ENCODE measurements at places on chromosomes 7 and 10.
A peak's percentile ranks its signal among the peaks of the same experiment; 100 is the strongest.

- no peak for DNase-seq
Measured at GRCh38 chr7:6501586-6502564, 49.4 kb downstream of the GRID2IP start.

- no peak for DNase-seq
Measured at GRCh38 chr7:38448584-38449234, 175.3 kb upstream of the TARP start.

DNA sequence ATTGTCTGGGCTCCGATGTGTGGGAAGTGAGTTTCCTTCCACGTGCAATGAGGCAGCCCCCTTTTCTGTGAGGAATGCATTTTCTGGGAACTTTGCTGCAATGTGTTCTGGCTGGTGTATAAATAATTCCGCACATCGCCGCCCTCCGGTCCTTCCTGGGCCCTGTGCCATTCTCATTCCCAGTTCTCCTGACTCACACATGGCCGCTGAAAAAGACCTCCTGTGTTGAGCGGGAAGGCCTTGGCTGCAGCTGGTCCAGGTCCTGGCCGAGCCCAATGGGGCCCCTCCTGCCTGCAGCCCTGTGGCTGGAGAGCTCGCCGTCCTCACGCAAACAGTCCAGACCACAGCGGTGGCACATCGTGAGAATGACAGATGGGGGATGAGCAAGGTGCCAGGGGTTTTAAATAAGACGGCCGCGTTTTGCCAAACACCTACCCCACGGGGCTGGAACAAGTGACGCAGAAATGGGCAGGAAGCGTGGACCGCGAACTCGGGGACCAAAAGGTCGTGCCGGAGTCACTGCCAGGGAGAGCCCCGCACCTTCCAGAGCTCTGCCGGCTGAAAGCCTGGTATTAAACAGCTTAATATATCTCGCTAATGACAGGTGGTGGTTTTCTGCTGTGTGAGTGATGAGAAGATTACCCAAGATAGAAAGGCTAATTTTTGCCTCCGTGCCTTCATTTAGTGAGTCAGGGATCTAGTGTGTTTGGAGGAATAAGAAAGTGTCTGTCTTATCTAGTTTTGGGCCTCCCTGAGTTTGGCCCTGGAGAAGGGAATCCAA is 37.0 kb downstream of the FAM20C start:
- no peak for DNase-seq

- no peak for DNase-seq
Measured at GRCh38 chr10:45456233-45456632, 82.2 kb downstream of the ALOX5 start.

DNA sequence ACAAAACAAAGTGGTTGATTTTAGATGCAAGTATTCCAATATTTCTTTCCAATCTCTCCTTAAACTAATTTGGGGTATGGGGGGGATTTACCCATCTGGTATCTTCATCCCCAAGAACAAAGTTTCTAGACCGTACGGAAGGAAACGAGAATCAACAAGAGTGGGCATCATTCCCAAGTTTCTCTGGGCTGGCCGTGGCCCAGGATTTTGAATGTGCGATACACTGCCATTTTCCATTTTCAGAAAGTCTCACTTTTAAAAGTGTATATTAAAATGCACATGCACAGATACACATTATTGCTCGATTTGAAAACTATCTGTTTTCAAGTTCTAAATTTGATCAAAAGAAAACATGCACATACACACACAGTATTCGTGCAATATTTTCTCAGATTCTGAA is 234.5 kb downstream of the CHCHD3 start:
- no peak for DNase-seq

DNA sequence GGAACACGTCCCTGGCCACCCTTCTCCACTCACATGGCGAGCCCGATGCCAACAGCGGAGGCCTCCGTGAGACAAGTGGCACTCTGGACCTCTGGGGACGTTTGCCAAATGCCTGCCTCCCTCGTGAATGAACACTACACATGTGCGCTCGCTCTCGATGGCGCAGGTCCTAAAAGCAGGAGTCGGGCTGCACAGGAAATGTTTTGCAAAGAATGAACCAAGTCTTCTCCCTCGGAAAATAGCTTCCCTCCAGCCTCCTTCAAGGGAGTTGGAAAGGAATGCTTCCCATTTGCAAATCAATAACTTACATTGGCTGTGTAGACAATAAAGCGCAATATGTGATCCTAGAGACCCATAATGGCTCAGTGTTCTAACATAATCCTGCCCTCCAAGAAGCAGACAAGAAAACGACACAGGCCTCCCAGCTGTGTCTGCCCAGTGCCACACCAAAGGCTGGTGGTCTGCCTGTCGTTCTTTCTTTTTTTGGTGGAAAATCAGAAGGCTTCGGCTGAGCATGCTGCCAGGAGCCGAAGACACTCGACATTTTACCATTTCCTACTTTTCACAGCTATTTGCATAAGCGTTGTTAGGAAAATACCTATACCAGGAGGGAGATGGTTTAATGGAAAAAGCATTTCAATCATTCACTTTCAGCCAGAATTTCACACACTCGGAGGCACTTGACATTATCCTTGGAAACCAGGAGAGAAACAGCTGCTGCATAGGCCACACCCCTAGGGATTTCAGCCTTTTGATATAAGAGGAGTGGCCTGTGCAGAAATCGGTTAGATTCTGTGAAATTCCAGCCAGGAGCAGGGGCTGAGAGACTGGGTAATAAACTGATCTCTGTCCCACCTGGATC is 38.4 kb downstream of the ATXN7L1 start:
- DNase-seq = no peak

DNA sequence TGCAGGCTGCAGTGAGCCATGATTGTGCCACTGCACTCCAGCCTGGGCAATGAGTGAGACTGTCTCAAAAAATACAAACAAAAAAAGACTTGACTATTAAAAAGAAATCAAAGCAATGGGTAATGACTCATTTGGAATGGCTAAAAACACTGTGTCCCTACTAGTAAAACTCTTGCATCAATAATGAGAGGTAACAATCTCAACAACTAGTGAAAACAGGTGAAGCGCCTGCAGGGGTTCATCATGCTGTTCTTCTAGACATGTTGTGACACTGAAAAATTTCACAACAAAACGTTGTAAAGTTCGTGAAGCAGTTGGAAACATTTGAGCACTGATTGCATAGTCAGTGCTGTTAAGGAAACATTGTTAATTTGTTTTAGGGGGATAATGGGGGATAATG is 26.9 kb upstream of the SLC29A4 start:
- DNase-seq = no peak

DNA sequence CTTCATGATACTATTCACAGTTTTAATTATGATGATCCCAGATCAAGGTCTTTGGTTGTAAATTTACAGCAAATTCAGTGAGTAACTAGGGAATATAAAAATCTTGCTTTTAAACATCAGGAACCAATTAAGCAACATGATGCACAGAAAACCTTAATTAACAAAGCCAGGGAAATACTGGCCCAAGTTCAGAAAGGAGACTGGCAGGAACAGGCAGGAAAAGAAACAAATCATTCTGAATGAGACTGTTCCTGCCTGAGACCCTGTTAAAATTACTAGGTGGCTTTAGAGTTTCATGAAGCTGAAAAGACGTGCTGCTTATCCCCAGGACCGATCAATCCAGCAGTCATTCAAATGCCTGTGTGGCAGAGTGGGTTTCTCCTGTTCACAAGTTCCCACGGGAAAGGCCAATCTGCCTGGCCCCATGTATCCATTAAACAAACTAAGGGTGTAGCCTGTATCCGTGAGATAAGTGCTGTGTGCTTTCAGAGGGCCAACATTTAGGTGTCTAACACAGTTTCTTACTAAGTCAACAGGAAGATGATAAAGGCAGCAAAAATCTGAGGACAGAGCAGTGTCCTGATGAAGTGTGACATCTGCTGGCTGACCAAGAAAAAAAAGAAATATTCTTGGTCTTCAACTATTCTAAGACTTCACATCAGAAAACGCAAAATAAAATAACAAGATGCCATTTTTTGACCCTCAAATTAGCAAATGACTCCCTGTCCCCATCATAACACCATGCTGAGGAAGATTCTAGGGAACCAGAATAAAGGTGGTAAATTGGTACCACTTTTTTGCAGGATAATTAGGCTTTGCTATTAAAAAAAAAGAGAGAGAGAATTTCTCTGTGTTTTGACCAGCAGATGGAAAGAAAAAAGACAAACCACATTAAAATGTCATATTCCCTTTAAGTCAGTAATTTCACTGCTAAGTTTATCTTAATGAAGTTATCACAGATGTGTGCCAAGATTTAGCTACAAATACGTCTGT is 34.2 kb downstream of the PUS7 start:
- DNase-seq = peak; percentile 33

- DNase-seq = no peak
Measured at GRCh38 chr10:102741726-102742237, 2.0 kb upstream of the WBP1L start.

DNA sequence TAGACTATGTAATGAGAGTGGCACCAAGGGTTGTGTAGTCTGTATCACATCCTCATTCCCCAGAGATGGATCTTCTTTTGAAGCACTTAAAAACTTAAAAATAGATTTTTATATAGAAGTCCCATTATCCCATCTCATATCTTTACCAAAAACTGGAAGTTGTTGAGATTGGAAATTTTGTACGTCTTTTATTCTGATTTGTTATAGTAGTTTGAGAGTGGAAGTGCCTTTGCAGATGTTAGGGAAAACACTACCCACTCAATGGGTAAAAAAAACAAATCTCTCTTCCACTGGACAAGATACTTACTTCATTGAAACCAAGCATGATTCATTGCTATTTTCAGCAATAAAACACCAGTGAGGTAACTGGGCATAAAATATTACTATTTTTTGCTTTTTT is 184.4 kb downstream of the MACC1 start:
- DNase-seq = no peak

DNA sequence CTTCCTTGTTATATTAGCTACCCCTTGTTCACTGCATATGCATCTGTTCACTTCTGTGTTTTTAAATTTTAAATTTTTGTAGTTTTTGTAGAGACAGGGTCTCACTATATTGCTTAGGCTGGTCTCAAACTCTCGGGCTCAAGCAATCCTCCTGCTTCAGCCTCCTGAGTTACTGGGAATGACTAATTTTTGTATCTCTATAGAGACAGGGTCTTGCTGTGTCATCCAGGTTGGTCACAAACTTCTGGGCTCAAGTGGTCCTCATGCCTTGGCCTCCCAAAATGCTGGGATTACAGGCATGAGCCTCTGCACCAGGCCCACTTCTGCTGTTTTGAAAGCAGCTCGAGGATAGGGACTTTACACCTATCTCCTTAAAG is 64.6 kb downstream of the PRTFDC1 start:
- DNase-seq = no peak

GRCh38 chr10:21372651-21373410 is 152.7 kb downstream of the SKIDA1 start:
- peak; percentile 39 for DNase-seq

- no peak for DNase-seq
Measured at GRCh38 chr10:44850356-44850934, 60.7 kb upstream of the TMEM72 start.

DNA sequence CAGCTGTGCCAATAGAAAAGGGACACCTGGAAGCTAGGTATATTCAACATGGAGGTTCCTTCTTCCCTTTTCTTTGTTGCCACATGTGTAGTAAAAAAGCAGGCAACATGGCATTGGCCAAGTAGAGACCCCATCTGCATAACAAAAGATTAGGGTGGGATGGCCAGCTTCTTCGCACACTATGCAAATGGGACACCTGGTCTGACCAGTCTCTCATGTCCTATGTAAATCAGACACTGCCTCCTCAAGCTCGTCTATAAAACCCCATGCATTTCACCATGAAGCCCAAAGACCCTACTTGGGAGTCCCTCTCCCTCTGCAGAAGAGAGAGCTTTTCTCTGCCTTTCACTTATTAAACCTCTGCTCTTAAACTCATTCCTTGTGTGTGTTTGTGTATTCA is 53.9 kb downstream of the MYL10 start:
- DNase-seq = no peak

DNA sequence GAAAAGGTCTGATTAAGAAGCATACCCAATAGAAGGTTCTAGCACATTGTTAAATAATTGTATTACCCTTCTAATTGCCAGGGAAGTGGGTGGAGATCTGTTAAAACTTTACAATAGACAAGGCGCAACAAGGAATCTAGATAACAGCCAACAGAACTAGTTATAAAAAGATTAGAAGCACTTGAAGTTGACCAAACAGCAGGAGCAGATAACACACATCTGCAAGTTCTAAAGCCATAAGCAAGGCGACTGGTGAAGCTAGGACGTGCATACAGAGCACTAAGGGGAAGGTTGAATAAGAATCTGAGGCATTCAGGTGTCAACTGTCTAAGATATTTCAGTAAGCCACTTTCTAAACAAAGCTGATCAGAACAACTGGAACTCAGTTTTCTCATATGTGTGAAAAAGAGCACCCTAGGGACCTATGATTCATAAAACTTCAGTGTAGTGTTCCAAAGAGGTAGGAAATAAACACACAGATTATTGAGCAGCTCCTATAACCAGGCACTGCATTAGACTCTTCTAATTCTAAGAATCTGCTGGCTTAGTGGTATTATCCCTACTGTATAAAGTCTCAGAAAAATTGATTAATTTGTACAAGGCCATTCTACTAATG is 111.2 kb downstream of the SAMD9 start:
- DNase-seq = no peak

GRCh38 chr10:87918254-87918859 is 54.9 kb downstream of the PTEN start:
- DNase-seq = no peak

DNA sequence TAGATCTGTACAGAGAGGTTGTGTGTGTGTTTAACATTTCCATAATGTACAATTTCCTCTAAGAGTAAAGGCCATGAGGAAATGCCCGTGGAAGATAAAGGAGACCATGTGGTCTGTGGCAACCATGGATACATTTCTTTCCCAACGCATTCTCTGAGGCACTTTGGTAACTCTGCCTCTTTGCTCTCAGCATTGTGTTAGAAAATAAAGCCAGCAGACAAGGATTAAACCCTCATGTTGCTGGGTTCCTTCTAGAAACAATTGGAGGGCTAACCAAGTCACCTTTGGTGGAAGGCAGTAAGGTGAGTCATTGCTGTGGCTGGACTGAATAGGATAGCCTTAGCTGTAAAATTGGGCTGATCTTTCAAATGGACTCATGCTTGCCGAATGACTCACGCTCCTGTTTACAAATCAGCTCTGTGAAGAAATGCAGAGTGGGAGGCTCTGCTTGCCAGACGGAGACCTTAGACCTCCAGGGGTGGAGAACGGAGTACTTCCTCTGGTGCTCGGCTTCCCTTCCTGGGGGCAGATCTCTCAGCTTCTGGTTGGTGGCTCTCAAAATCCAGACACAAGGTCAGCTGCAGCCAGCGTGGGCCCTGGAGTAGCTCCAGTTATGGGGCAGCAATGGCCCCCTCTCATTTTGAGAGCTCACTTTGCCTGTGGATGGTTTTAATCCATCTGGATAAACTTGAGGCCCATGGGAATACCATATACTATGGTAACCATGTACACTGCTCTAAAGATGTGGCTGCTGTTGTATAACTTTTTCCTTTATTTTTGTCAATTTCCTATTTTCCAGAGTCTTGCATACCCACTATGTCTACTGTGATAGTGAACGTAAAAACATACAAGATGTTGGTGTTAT is 137.3 kb downstream of the TCF7L2 start:
- no peak for DNase-seq

DNA sequence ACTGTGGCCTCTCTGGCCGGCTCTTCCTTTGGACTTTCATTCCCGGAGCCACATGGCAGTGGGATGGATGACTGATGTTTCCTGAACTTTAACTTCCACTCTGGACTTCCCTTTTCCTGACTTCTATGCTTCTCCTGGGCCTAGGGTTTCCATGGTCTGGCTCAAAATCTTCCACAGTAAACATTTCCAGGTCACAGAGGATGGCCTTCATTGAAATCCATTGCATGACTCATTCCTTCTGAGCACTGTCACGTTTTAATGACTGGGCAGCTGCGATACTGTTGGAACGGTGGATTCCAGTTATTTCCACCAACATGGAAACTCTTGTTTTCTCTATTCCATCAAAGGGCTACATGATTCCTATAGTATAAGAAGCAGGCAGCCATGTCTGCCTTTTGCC is 24.4 kb upstream of the ZNF273 start:
- DNase-seq = no peak

Measured in CD4-positive, alpha-beta T cell treated with Interleukin-12 subunit alpha and Interleukin-12 subunit beta, for 1 hour (primary cell).